ENCODE measurements at places on chromosomes 2 and 18.

DNA sequence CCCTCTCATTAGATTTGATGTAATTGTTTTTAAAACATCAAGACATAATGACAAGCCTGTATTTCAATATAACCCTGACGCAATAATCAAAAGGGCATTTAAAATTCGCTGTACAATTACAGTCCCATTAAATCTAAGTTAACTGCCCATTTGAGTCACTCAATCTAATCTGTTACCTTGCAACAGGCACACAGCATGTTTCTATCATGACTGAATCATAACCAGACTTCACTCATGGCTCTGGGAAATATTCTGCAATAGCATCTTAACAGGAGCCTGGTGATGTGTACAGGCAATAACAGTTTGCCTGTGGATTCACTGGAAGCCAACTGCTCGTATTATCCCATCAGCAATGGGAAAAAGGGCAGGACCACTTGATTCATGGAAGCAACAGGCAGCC, 142.3 kb upstream of the NCKAP5 start:
- DNase-seq, result no peak

DNA sequence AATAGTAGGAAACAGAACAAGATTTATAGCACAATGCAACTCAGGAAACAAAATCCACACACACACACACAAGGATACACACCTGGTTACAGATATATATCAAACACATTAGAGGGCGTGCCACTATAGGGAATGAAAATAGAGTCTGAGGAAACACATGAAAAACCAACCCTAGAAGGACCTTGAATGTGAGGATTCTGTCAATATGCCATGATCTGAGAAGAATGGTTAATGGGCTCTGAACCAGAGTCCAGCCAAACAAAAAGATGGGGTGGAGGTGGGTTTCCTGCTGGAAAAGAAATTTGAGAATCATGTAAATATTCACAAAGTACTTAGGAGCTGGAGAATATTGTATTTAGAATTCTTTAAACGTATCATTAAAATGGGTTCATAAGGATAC, 7.8 kb upstream of the TMEM37 start:
- DNase-seq, result no peak

DNA sequence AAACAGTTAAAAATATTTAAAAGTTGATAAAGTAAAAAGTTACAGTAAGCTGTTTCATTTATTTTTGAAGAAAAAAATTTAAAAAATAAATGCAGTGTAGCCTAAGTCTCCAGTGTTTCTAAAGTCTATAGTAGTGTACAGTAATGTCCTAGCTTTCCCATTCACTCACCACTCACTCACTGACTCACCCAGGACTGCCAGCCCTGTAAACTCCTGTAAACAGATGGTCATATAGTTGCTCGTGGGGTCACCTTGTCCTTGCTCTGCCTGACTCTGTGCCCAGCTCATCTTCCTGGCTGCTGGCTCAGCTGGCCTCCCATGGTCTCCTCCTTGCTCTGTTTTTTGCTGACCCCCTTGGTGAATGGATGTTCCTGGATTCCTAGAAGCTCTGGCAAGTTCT, 180.3 kb downstream of the VAPA start:
- DNase-seq, result no peak

- DNase-seq, result no peak
Measured at GRCh38 chr2:229335330-229335729, 64.2 kb upstream of the PID1 start.

DNA sequence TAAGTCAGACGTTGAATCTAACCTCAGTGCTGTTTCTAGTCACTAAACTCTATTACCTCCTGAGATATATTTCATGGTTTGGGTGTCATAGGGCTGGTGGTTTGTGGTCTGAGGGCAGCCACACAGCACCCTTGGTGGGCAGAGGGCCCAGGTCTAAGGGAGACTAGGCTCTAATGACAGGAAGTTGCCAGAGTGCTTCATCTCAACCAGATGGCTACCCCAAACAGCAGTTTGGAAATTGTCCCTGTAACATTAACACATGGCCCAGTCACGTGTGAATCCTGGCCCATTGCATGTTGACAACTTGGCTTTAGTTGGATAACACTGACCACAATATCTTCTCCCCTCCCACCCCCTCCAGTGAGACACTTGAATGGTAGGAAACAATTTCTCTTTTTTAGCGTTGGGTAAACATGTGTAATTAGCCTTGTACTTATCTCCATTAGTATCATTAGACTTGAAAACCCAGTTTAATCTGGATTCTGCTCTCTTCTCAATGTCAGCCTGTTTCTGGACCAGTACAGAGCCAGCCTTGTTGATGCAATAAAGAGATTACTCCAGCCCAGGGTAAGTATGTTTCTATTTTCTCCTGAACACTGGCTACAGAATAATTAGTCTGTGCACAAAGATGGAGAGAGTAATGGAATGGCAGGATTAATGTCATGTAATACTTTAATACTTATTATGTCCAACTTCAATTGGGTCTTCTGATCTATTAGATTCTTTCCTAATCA, 187.8 kb upstream of the SIX3 start:
- no peak for DNase-seq

DNA sequence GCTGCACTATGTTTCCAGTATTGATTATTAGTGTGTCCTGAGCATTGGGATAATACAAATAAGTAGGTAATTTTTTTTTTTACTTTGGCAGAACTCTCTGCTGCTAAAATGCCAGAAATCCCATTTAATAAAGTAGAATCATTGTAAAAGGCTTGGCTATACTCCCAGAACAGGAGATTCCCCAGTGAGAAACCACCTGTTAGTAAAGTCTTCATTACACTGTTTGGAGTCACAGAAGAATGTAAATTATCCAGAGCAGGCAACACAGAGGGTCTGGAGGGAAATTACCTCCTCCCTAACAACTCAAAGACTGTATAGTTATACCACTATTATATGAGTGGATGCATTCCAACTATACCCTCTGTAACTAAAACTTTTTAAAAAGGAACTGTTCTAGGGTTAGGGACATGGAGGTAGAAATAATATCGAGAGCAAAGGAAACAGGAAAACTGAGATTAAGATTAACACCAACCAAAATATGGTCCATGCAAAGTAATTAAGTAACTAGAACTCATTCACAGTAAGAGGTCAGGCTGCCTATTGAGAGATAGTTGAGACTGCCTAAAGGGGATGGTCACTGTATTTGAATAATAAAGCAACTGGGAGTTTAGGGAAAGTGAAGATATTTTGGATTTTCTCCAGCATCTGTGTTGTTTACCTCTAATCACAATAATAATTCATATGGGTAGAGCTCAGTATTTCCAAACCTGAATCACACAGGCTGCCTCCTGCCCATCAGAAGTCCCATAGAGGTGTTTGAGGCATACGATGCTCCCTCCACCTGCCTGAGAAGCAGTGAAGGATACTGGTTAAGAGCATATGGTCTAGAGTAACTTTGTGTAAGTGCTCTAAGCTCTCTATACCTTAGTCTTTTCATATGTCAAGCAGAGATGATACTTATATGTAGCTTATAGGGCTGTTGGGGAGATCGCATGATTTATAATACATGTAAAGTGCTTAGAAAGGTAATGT, 34.4 kb downstream of the MAP2 start:
- no peak for DNase-seq

GRCh38 chr18:8339952-8340351, 269.3 kb upstream of the RAB12 start:
- DNase-seq, result no peak

DNA sequence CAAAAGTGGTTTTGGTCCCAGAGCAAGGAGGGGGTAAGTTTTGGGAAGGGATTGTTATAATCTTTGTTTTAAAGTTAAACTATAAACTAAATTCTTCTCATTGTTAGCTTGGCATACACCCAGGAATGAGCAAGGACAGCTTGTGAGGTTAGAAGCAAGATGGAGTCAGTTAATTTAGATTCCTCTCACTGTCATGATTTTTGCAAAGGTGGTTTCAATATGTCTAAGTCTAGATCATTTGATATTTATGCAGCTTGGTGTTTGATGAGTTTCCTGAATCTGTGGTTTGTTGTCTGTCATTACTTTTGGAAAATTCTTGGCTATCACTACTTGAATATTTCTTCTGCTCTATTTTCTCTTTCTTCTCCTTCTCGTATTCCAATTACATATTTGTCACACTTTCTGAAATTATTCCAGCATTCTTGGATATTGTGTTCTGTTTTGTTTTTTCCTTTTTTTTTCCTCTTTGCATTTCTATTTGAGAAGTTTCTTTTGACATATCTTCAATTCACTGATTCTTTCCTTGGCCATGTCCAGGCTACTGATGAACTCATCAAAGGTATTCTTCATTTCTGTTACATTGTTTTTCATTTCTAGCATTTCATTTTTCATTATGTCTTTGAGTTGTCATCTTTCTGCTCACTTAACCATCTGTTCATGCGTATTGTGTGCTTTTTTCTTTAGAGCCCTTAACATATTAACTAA, 5.1 kb downstream of the SP140 start:
- no peak for DNase-seq

- no peak for DNase-seq
Measured at GRCh38 chr2:232714969-232715368, 17.8 kb downstream of the GIGYF2 start.

GRCh38 chr2:173441222-173441621, 86.5 kb downstream of the CDCA7 start:
- DNase-seq, result no peak

- no peak for DNase-seq
Measured at GRCh38 chr2:33210626-33211025, 263.9 kb downstream of the LTBP1 start.

GRCh38 chr2:3504741-3505140, 14.6 kb downstream of the ADI1 start:
- DNase-seq, result no peak

DNA sequence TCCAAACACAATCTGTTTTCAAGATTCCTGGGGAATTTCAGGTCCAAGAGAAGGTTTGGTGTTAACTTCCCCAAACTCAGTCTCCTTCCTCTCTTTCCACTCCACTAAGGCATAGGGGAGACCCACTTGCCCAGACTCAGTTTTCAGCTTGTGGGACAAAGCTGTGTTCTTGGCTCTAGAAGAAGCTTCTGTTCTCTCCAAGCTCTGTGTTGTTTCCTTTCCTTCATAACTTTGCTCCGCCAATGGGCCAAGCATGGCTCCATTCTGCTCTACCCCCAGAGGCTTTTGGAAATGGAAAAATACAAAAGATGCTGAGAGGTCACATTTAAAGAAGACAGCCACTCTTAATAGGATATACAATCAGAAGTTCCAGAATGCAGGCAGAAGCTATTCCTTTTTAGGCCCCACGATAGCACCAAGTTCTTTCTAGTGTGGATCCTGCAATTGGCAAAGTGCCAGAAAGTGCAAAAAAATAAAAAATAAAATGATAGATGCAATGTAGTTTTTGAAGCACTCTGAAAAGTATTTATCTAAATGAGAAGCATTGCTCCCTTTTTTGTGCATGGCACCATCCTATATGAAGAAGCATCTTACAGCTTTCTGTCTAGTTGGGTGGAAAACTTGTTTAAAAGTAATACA, 510.1 kb downstream of the TXNL1 start:
- no peak for DNase-seq

DNA sequence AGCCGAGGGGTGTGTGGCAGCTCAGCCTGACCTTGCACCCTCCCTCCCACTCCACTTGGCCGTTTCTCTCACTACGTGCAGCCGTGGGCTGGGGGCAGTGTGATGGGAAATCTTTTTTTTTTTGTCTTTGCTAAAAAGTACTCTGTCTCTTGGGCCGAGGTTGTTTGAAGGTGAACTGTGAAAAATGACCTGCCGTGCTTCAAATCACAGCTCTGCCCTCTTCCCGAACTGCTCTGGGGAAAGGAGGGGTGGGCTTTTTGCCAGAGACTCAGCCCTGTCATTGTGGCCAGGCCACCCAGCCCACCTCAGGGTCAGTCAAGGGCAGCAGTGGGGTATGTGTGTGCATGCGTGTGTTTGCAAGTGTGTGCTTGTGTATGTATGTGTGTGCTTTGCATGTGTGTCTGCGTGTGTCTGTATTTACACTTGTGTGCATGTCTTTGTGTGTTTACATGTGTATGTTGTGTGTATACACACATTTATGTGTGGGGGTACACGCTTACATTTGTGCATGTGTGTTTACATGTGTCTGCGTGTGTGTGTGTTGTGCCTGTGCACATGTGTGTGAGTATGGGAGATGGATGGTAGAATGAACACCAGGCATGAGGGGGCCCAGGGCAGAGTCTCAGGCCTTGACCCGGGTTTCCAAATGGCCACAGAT, 61.3 kb upstream of the HAAO start:
- DNase-seq, result no peak

GRCh38 chr2:239609162-239609561, 208.3 kb upstream of the HDAC4 start:
- no peak for DNase-seq
